ENCODE measurements at places on chromosomes 13 and 19. TPM values are rescaled to one million over a fixed set of nuclear protein-coding genes. Genes with fewer than 3 reads are reported as not detected.

The MEF2B gene
- total RNA-seq: 0.34 TPM

The PRRG2 gene
- total RNA-seq: 0.32 TPM

The SPACA4 gene
- not detected for total RNA-seq

The MTRF1 gene
- 10.6 TPM for total RNA-seq

The STOML3 gene
- not detected for total RNA-seq

The RFX1 gene
- 1.6 TPM for total RNA-seq

The HNRNPUL1 gene
- 48.0 TPM for total RNA-seq

The PDE4C gene
- total RNA-seq: 2.9 TPM

The ZNF850 gene
- total RNA-seq: 1.3 TPM

The GAPDHS gene
- total RNA-seq: not detected

The TINCR gene
- under 0.01 TPM for total RNA-seq

The SIGLEC5 gene
- total RNA-seq: not detected

Measured in bronchial smooth muscle cell (primary cell).